ENCODE measurements at places on chromosomes 6 and 20.
A peak's percentile ranks its signal among the peaks of the same experiment; 100 is the strongest.

DNA sequence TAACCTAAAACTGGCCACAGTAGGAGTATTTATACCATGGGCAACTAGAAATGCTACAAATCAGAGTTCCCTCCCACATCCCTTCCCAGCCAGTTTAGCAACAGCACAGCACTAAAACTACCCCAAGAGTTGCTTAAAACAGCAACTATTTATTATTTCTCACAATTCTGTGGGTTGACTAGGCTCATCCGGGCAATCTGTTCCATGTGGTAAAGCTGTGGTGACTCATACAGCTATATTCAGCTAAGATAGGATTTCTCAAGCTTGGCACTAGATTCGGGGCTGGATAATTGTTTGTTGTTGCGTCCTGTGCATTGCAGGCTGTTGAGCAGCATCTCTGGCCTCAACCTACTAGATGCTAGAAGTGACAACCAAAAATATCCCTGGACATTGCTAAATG, 8.6 kb upstream of the HECA start:
- no peak for DNase-seq

- no peak for DNase-seq
Observed at GRCh38 chr6:40877362-40877761, 161.7 kb downstream of the UNC5CL start.

DNA sequence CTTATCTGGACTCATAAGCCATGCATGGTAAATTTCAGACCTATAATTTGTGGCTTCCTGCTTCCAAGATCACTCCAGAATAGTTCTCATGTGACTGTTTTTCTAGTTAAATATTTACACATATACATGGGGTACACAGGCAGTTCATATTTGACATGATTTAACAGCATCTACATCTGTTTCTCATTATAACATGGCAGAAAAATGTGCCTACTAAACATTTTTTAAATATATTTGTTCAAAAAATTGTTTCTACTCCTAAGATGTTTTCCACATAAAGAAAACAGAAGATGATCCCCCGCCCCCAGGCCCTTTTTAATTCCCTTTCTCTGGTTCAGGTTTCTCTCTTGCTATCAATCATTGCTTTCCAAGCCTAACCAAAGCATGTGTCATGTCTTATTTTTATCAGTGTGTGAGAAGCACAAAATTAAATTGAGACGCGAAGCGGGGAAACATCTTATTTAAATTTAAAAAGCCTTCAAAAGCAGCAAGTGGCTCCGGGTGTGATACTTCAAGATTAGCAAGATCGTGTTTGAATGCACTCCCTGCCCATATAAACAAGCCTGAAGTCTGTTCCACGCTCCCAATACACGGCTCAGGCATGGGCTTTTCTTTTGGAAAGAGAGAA, 37.3 kb downstream of the IPCEF1 start:
- no peak for DNase-seq

GRCh38 chr20:44310664-44311639, at the start of gene FITM2:
Gene FITM2, minus strand, starts transcription at chr20:44311202. Its CDS starts 54 bp downstream, at chr20:44311148.
- peak; percentile 97 for DNase-seq

- peak; percentile 22 for DNase-seq
Observed at GRCh38 chr20:25987073-25987927, 290.6 kb upstream of the ZNF337 start.

GRCh38 chr6:89597988-89598387, 40.6 kb downstream of the LYRM2 start:
- DNase-seq: no peak

DNA sequence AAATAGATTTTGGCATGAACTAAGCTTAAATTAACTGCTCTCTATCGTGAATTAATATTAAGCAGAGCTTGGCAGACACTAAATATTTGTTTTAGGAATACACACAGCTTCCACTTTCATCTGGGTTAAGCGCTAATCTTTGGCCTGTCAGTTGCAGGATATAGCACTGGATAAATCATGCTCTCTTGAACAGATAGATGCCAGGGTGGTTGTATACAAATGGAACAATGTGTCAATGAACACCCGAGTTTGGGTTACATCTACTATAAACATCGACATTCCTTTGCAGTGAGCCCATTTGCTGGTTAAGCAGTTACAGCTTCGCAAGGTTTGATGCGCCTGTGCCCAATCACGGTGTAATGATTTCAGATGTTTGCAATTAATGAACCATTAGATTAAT, 338.2 kb upstream of the ZFP64 start:
- DNase-seq: no peak

DNA sequence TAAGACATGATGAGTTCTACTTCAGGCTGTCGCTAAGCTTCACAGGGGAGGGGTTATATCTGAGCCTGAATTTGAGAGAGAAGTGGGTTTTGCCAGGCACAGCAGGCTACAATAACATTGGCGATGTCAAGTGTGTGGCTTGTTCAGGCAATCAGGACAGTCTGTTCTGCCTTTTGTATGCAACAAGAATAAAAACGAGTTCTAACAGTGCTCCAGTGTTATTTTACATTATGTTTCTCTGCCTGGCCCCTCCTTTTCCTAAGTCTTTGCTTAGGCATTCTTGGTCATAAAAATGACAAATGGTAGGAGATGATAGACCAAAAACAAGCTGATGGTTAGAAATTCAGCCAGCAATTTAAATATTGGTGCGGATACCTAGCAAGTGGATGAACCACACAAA, 26.8 kb downstream of the PAQR8 start:
- no peak for DNase-seq

DNA sequence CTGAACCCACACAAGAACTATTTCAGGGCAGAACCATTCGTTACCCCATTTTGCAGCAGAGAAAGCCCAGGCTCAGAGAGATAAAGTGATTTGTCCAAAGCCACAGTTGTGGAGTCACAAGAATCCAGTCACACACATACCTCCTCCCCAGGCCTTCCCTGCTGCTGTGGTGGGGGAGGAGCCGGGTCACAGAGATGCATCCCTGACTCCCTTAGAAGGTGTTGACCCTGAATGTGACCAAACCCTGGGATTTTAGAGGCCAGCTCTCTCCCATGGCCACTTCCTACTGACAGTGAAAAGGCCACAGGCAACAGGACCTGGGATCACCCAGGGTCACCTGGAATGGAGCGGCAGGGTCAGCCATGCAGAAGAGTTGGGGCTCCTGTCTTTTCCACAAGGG, 48.6 kb downstream of the CHMP4B start:
- no peak for DNase-seq

- DNase-seq: no peak
Observed at GRCh38 chr6:111210194-111210728, 123.0 kb downstream of the SLC16A10 start.

DNA sequence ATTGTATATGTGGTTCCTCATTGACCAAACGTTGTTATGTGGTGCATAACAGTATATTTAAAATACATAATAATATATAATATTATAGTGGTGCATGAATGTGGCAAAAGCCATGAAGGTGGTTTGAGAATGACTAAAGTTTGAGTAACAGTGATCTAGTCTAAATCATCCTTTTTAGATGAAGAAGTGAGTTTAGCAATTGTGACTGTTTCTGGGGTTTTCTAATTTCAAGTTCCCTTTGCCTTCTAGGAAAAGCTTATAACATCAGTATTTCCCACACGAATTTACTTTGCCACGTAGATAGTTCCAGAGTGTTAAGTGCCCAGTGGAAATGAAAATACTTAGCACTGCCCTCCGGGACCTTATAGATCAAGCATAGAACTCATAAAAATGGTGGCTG, 40.9 kb downstream of the ARFGEF2 start:
- DNase-seq: no peak

GRCh38 chr6:119333707-119334295, 15.8 kb downstream of the MAN1A1 start:
- no peak for DNase-seq

DNA sequence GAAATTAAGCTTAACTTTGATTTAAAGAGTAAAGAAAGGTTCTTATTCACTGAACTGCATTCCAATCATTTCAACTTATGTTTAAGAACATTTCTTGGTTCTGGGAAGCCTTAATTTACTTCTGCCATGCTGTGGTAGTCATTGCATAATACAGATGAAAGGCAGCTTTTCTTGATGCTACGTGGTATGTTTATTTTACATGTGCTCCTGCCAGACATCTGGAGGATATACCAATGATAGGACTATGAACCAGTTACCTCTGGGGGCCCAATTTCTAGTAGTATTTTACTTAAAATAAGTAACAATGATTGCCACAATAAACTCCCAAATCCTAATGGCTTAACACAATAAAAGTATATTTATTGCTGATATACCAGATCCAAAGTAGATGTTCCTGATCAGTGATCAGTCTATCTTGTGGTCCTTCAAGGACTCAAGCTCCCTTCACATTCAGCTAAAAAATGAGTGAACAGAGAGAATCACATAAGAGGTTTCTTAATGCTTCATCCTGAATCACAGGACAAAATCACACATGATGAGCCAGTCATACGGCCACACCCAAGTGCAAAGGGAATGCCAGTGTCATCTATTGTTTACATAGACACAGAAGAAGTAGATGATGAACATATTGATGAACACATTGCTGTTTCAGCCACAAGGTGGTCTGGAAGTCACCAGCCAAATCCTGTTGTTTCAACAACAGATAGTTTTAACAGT, 56.5 kb upstream of the CCN2 start:
- DNase-seq: no peak

GRCh38 chr6:5811997-5812396, 194.7 kb downstream of the NRN1 start:
- DNase-seq: no peak

GRCh38 chr6:137749696-137750211, 117.3 kb upstream of the TNFAIP3 start:
- no peak for DNase-seq

DNA sequence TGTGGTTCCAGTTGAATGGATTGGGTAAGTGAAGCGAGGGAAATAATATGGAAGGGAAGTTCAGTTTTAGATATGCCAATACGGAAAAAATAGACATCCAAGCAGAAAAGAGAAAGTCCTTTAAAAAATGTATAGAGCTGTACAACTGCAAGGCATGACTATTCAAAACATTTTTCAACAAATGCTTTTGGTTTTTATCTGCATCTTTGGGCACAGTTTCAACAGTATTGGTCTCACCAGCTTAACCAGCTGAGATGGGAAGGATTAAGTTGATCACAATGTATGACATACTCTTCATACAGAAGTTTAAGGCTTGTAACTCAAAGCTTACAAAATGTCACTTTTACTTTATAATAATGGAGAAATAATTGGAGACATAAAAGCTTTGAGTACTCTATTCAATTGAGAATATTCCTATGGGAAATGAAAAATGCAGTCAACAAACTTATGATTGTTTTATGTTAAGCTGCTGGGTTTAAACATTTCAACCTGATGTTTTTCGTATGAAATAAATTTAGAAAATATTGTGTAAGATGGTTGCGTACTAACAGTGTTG, 16.3 kb upstream of the UTRN start:
- DNase-seq: no peak

DNA sequence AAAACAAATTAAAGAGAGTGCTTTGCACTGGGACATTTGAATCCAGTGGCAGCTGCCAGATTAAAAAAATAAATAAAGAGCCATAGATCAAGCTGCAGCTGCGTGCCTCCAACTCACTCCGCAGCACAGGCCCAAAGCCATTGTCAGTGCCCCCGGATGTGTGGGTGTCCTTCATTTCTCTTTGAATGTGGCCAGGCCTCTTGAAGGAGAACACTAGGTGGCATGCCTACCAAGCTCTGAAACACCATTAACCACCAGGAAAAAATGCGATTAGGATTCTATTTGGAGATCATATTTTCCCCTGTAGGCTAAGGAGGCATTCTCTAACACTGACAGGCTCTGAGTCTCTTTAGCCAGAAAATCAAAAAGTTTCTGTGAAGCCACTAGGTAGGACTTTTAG, 549.8 kb downstream of the PRKN start:
- no peak for DNase-seq

DNA sequence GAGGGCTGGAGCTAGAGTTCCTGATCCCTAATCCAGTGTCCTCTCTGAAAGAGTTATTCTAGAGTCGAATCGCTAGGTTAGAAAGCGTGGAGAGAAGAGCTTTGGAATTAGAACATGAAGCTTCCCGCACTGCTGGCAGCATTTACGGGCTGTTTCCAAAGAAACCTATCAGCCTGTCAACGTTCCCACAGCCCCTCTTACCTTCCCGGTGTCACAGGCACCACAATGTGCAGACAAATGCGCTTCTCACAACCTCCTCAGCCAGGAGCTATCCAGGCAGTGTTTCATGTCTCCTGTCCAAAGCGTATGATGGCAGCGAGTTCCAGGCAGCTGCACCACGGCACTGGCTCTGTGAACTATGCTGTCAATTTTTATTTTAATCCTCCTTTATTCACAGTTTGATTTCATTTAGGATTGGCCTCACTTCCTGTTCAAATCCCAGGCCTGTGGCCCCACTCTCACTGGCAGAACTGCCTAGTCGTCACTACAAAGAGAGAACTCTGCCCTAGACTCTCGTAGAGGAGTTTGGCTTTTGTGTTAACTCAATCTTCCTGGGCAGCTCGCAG, 322.8 kb upstream of the SOX4 start:
- DNase-seq: no peak

DNA sequence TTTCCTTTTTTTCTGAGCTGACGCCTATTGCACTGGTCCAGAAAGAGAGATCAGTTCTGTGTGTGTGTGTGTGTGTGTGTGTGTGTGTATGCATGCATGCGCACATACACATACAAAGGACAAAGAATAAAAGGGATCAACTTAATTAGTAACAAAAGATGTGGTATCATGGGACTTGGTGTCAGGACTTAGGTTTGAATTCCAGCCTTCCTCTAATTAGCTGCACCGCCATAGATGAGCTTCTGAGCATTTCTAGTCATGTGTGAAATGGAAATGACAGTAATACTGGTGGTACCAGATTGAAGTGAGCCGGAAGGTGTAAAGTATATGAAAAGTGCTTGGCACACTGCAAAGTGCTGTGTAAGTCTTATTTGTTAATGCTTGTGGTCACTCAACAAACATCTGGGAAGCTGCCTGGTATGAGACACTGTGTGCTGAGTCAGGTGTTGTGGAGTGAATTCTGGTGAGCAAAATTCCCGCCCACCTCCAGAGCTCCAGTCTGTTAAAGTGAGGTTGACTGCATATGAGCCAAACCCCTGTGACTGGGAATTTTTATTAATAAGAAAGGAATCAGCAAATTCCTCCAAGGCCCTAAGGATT, 12.4 kb downstream of the DAAM2 start:
- DNase-seq: no peak

- DNase-seq: no peak
Observed at GRCh38 chr6:56459030-56459805, 183.5 kb downstream of the DST start.

DNA sequence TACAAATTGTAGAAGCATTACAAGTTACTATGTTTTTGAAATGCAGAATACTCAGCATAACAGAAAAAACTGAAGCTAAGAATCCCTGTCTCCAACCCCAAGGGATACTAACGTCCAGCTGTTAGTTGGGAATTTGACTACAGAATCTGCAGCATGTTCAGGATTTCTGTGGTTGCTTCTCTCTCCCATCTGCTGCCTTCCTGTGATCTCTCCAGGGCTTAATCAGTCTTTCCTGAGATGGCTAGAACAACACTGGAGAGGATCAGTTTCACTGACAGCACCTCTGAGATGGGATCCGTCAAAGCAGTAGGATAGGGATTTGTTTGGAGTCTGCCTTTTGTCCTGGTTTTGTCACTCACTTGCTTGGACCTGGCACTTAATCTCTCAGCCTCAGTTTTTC, 73.3 kb upstream of the NUP153 start:
- DNase-seq: no peak

- no peak for DNase-seq
Observed at GRCh38 chr20:35013421-35014411, 58.0 kb downstream of the MYH7B start.

Data from stimulated activated CD8-positive, alpha-beta memory T cell treated with anti-CD3 and anti-CD28 coated beads, Interleukin-4, amount 100 ng/mL, for 24 hours (primary cell).